ENCODE measurements at places on chromosomes 2 and 18. TPM values are rescaled to one million over a fixed set of nuclear protein-coding genes. Genes with fewer than 3 reads are reported as not detected.

The ATP6V1C2 gene
- not detected for total RNA-seq

The TRIM43 gene
- total RNA-seq: not detected

The SLC11A1 gene
- 190 TPM for total RNA-seq

The GPR75 gene
- 0.54 TPM for total RNA-seq

The SULT1C4 gene
- total RNA-seq: 2.8 TPM

The ACMSD gene
- not detected for total RNA-seq

The KATNAL2 gene
- 5.6 TPM for total RNA-seq

The LIMS4 gene
- total RNA-seq: 24.6 TPM

The OSR1 gene
- total RNA-seq: 90.7 TPM

The LOXL3 gene
- 16.6 TPM for total RNA-seq

The OXER1 gene
- total RNA-seq: 4.6 TPM

The GMCL1 gene
- total RNA-seq: 24.1 TPM

The HRH4 gene
- not detected for total RNA-seq

The APCDD1 gene
- 38.2 TPM for total RNA-seq

The C1QL2 gene
- total RNA-seq: not detected

The GALNT3 gene
- total RNA-seq: 3.5 TPM

The STPG4 gene
- total RNA-seq: not detected

The TIA1 gene
- total RNA-seq: 56.7 TPM

The TUBA4B gene
- not detected for total RNA-seq

The ABCA12 gene
- total RNA-seq: not detected

The LIPG gene
- 30.5 TPM for total RNA-seq

The DOK6 gene
- 2.1 TPM for total RNA-seq

The ALPI gene
- not detected for total RNA-seq
